ENCODE measurements at places on chromosomes 12 and 14.

- DNase-seq, result no peak
Measured at GRCh38 chr14:36161776-36162175, 14.7 kb downstream of the PTCSC3 start.

DNA sequence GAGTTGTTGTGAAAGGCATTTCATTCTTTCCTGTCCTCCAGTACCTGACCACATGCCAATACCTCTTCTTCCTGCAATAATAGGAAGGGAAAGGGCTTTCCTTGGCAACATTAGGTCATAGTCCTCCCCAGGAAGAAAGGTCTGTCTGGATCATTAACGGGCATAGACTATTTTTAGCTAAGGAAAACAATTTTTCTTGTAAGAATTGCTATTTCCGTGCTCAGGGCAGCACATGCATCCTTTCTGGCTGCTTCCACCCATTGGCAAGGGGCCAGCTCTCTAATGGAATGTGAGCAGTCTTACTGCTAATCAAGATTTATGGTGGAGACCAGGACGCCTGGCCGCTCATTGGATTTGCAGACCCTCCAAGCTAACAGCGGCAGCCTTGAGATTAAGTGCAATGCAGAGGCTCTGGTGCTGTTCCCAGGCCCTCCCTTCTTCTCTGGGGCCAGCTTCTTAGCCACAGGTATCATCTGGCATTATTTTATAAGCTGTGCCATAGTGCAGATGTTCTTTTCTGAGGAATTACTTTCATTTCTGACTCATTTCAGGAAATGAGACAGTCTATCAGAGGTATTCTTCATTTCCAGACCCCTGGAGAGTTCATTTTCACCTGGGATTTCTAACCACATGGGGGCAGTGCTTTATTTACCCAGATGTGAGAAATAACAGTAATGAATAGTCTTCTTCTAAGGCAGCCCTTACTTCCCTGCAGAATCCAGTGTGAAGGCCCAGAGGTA is 52.9 kb downstream of the ANO6 start:
- peak; percentile 78 for DNase-seq

DNA sequence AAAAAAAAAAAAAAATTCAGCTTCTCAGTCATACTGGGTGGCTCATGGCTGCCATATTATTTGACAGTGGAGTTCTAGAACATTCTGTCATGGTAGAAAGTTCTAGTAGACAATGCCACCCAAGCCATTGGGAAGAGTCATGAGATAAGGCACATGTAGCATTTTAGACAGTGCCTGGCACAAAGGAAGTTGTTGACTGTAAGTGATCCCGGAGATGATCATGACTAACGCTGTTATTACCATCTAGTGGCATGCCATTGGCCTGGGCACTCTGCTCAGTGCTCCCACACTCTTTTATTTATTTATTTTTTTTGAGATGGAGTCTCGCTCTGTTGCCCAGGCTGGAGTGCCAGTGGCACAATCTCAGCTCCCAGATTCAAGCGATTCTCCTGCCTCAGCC is 80.4 kb downstream of the FOXN4 start:
- no peak for DNase-seq

DNA sequence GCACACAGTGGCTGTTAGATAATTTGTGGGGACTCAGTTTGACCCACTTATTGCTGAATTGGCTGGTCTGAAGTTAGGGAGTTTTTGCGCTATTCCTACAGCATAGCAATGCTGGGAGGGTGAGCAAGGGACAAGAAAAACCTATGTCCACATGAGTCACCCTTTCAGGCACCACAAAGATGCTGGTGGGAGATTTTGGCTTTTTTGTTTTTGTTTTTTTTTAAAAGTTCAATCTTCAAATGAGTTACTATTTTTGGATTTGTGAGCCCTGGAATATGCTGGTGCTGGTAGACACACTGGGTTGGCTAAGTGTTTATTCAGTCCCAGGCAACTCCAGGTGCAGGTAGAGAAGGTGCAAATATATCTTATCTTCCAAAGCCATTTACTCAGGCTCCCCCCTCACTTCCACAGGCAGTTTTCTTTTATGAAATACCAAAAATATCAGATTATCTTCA is 143.4 kb downstream of the BTG1 start:
- no peak for DNase-seq

GRCh38 chr14:75636100-75636692 is 24.5 kb downstream of the ERG28 start:
- no peak for DNase-seq

DNA sequence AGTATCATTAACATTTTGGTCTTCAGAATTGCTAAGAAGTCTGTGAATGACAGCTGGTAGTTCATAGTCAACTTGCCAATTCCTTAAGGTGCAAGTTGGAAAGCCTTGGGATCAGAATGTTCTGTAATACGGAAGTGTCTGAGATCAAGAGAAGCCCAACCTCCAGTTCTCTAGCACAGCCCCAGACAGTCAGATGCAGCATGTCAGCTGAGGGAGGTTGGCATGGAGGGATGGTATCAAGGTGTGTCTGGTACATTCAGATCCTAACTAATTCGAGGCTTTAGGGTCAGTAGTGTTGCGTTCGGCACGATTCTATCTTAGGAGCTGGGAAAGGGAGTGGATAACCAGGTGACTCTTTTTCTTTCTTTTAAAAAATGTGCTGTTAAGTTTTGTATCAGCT is 38.3 kb downstream of the FNTB start:
- no peak for DNase-seq

Data from DMS79 treated with DMSO at 0.1 percent for 48 hours (cell line).